ENCODE measurements at places on chromosomes 5 and 9.

DNA sequence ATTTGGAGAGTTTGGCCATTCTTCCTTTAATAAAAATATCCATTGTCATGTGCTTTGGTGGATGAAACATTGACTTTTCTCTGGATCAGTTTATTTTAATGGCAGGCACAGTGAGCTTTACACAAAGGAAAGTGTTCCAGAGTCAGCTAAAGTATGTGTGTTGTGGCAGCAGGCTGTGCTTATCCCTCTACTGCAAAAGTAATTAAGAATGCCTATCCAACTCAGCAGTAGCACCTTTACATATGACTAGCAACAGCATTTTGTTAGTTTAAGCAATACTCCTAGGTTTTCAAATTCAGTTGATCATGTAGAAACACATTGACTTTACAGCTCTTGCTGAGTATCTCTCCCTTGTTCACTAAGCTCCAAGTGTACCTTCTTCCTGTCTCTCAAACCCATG lies 730.5 kb upstream of the RGMB start:
- DNase-seq, result no peak

DNA sequence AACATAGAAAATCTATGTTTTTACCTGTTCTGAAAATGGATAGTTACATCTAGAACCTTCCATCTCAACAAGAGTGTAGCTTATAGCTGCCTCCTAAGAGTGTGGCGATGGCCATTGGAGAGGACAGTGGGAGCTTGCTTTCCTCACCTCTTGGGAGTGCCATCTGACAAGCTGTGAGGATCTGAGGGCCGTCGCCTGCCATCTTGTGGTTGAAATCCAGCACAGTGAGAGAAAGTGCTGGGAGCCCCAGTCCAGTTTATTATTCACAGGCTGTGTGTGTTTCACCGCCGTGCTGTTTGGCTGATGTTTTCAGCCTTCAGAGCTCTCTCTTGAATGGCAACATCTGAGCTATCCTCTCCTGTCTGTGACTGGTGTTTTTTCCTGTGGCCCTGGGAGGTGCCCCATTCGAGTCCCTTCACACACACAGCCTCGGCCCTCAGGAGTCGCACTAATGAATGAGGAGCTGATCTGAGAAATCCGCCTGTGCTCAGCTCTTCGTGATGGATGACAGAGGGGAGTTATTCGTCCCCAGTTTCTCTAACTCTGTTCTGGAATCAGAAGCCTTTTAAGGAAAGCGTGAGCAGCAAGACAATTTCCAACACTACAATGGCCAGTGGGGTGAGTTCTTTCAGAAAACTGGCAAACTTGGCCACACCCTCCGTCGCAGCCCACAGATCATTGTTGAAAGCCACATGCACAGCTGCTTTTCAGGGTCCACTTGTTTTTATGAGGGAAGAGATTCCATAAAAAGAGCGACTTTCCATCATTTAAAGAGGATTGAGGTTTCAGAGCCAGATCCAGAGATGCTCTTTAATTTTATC lies 170.3 kb downstream of the PDZD2 start:
- peak; percentile 14 for DNase-seq

DNA sequence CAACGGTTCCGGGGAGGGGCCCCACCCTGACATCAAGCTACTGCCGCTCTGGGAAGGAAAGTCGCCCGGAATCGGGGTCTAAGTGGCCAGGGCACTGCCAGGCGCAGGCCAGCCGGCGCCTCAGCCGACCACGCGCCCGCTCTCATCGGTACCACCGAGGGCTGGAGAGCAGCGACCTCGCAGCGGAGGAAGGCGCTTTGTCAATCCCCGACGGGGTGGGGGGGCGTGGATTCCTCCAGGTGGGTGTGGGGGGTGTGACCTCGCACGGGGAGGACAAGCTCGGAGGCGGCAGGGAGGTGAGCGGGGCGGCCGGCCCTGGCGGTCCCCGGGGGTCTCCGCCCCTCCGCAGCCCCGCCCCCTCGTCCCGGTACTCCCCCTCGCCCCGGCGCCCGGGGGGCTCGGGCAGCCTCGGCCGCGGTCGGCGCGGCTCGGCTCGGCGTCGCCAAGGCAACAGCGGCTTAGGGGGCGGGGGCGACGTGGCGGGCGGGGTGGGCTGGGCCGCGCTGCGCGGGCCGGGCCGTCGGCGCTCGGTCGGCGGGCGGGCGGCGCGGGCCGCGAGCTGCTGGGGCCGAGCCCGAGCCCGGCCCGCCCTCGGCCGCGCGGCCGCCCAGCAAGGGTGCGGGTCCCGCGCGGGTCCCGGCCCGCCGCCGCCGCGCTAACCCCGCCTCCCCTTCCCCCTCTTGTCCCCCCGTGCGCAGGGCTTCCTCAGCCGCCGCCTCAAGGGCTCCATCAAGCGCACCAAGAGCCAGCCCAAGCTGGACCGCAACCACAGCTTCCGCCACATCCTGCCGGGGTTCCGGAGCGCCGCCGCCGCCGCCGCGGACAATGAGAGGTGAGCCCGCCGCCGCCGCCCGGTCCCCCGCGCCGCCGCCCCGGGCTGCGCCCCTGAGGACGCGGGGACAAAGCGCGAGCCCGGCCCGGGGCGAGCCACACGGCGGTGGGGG lies 47.5 kb downstream of the DAB2IP start:
- peak; percentile 61 for DNase-seq

DNA sequence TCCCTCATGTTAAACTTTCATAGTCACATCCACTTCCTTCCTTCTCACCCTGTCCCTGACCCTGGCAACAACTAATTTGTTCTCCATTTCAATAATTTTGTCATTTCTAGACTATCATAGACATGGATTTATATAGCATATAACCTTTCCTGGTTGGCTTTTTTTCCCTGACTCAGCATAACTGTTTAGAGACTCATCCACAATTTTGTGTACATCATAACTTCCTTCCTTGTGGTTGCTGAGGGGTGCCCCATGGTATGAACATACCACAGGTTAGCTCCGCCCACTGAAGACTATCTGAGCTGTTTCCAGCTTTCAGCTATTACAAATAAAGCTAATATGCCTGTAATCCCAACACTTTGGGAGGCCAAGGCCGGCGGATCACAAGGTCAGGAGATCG lies 137.3 kb downstream of the PHF2 start:
- DNase-seq, result no peak

GRCh38 chr9:9992936-9993335 lies 619.9 kb downstream of the PTPRD start:
- DNase-seq, result no peak

DNA sequence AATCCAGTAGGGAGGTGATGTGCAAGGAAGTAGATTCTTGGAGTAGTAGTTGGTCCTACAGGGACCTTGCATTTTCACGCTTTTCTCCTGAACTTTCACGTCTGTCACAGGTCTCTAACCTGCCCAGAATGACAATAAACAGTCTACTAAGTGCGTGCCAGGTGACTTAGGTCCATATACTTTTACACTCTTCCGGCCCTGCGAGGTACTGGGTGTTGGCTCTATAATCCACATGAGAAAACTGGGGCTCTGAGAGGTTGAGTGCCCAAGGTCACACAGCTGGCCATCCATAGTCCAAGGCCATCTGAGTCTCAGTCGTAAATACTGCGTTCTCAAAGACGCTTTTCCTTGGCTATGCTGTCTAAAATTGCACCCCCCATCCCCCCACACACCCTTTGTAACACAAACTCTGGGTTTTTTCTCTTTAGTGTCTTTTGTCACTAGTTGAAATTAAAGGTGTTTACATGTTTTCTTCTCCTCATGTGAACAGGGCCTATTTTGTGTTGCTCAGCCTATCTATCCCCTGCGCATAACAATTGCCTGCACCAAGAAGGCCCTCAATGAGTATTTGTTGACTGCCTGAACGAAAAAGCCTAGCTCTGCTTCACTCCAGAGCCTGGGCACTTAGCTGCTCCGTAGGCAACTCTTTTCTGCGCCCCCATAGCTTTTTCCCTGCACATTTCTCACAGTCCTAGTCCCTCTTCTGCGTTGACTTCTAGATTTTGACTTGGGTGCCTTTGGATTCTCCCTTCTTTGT lies 943 bp downstream of the SFXN1 start:
- DNase-seq, result no peak

- DNase-seq, result no peak
Measured at GRCh38 chr5:150342583-150342982, 14.9 kb upstream of the TCOF1 start.

- no peak for DNase-seq
Measured at GRCh38 chr5:41115281-41115680, 44.1 kb upstream of the MROH2B start.

DNA sequence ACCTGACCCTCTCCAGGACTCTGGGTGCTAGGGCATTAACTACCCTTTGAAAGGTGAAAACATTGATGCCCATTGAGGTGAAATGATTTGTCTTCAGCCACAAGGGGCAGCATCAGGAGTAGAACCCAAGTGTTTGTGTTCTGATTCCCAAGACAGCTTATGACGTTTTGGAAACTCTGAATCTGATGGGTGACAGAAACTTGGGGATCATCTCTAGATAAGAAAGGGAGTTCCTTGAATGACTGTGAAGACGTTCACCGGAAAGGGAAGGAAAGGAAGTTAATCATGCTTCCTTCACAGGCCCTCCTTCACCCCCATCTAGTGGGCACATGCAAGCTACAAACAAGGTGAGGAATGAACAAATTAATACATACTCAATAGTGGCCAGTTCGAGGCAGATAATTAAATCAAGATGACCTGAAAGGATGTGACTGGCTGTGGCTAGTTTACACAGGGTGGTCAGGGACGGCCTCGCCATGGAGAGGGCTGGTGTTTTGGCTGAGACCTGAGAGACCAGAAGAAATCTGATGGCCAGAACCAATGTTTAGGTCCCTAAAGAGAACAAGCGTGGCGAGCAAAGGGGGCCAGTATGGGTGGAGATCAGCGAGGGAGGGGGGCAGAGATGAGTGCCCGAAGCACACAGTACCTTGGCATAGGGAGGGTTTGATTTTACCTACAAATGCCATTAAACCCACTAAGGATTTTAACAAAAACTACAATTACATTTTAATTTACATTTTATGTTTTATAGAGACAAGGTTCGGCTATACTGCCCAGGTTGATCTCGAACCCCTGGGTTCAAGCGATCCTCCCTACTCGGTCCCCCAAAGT lies 937 bp upstream of the SLC26A2 start:
- DNase-seq, result peak; percentile 56

- no peak for DNase-seq
Measured at GRCh38 chr5:10793785-10794184, 32.8 kb upstream of the DAP start.

DNA sequence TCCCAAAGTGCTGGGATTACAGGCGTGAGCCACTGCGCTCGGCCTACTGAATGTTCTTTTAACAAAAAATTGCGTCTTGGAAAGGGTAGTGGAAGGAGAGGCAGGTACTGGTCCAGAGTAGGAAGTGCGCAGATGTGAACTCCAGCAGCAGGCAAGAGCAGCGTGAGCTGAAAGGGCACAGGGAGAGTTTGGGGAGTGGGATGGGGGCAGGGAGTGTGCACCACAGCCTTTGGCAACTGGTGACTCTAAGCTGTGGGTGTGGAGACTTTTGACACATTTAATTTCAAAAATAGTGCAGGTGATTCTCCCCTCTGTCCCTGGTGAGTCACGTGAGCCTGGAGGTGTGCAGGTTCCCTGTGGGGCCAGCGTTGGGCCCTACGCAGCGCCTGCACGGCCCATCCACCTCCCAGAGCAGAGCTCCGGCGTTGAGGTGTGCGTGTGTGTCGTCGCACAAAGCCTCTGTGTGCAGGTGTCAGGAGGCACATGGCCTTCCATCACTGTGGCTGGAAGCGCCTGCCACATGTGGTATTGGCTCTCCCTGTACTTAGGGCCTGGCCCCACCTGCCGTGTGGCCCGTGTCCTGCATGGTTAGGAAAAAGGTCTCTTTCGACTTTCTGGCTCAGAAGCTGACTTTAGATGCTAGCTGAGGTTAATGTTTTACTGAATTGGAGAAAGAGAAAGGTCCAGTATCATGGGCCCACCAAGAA lies 11.5 kb downstream of the SQSTM1 start:
- DNase-seq, result no peak

DNA sequence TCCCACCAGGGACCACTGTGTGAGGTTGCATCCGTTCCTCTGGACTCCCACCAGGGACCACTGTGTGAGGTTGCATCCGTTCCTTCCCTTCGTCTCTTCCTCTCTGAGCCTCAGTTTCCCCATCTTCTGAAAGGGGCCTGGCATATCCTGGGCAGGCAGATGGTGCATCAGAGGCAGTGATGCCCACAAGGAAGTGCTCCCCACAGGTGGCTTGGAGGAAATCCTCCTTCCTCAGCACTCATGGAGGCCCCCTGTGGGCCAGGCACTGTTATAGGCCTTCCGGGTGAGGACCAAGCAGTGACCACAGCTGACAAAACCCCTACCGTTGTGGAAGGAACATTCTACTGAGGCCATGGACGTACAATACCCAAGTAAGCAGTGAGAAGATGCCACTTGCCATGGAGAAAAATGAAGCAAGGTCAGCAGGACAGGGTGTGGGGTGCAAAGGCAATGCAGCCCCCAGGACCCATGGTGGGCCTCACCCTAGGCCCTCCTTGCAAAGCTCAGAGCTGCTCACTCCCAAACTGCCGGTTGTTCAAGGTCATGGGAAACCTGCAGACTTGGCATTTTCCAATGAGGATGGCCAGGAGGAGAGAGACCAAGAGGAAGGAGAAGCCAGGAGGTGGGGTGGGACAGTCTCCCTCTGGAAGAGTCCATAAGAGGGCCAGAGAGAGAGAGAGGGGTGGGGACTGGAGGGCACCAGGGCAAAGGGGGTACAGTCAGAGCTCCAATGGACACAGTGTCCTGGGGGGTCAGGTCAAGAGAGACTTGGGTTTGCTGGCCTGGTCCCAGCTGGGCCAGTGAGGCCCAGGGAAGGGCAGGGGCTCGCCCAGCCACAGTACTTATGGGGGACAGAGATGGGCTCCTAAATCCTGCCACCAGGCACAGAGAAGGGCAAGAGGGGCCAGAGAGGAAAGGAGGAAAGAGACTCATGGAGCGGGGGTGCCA lies 51.1 kb downstream of the C9orf50 start:
- peak; percentile 30 for DNase-seq

GRCh38 chr5:116442095-116442534 lies 132.5 kb downstream of the SEMA6A start:
- DNase-seq, result no peak

DNA sequence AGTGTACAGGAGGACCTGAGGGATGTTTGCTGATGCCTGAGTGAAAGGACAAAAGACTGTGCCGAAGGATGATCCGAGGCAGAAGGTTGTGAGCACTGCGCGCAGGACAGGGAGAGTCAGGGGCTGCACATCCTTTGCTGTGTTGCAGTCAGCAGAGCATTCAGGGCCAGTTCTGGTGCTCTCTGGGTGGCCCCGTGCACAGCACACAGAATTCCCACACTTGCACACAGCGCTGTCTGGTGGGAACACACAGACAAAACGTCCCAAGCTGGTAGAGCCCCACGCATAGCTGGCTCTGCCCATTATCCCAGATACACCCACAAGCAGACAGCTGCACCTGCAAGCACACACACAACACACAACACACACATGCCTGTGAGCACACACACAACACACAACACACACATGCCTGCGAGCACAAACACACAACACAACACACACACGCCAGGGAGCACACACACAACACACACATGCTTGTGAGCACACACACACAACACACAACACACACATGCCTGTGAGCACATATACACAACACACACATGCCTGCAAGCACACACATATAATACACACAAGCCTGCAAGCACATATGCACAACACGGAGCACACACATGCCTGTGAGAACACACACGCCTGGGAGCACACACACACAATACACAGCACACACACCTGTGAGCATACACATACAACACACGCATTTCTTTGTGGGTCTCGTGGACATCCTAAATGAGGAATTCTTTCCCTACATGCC lies 74.4 kb downstream of the FGF18 start:
- no peak for DNase-seq
